ENCODE measurements at places on chromosomes 6 and 20.

- no peak for DNase-seq
Observed at GRCh38 chr6:44784195-44784594, 396.7 kb downstream of the CDC5L start.

DNA sequence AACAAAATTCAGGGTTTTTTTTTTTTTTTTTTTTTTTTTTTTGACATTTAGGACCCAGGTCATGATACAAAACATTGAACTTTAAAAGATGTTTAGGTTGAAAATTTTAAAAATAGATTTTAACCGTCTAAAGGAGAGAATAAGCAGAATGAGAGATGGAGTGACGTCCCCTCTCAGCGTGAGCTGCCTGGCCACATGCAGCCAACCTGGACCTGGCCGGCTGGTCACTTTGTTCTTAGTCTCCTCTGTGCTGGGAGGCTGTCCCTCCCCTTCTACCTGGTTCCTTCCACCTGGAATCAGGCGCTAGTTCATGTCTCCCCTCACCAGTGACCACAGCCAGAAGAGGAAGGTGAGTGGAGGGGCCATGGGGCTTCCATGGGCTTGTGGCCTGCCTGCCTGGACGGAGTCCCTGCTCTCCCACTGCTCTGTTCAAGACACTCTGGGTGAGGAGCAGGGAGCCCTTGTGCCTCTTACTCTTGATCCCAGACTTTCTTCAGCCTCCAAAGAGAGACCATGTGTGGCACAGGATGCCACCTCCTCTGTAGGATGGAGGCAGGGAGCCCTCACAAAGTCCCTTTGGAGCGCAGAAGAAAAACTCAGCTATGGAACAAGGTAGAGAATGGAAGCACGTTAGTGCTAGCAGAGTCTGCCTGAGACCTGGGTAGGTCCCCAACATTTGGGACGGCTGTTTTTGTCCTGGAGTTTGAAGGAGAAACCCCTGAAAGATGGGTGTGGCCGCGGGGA lies 31.7 kb downstream of the IRF4 start:
- no peak for DNase-seq

DNA sequence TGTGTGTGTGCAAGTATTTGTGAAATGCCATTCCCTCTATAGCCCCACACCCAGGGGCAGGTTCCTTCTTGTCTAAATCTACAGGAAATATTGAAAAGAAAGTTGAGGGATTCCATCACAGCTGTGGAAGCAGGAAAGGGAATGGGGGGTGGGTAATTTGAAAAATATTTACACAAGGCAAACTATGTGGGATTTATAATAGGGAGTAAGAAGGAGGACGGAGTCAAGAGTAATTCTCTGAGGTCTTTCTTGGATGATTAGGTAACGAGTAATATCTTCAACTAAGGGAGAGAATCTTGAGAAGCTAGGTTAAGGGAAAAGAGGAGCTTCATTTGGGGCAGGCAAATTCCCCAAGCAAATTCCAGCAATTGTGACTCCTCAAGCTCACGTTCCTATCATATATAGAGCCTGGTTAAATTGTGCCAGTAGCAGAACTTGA lies 113.5 kb upstream of the SGK1 start:
- no peak for DNase-seq

- DNase-seq = no peak
Observed at GRCh38 chr20:49699200-49699992, 14.3 kb downstream of the B4GALT5 start.

- DNase-seq = no peak
Observed at GRCh38 chr6:19354181-19354580, 483.0 kb upstream of the ID4 start.

DNA sequence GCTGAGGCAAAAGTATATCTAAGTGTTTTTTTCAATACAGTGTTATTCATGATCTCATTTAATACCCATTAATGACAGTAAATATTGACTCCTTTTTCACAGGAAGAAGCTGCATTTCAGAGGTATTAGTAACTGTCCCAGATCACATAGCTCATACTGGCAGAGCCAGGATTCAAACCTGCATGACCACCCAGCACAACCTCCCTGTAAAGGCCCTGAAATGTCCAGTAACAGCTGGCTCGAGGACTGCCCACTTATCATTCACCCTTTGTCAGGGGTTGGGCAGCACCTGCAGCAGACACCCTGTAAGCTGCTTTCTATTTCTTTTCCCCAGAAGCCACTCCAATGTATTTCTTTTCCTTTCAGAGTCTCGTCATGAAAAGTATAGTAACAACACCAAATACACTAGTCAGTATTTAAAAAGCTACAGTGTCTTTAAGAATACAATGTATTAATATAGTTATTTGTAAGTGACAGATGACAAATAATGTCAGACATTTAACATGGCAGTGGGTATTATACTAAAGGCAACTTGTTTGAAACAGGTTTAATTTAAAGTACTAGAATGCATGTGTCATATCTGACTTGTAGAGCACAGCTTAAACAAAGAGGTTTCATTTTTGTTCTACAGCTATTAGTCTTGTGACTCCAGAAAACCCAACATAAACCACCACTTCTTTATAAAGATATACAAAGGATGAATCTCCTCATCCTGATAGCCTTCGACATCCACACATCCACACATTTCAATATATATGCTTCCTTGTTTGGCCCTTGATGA lies 841.6 kb upstream of the GJE1 start:
- no peak for DNase-seq

GRCh38 chr20:37531856-37532255 lies 4.2 kb upstream of the BLCAP start:
- DNase-seq = no peak

DNA sequence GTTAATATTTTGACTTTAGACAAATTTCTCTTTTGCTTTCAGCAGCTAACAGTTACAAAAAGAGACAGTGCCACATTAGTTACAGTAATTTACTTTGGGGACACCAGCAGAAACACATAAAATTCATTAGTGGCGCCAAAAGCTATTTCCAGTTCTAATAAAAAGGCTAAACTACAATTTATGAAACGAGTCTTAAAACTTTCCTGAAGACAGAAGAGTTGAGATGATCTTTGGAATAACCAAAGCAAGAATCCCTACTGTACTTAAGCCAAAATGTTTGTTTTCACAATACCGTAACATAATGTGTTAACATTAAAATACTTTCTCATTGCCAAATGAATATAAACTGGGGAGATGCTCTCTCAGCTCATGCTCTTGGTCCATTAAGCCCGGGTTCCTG lies 350.2 kb upstream of the AGPAT4 start:
- no peak for DNase-seq

DNA sequence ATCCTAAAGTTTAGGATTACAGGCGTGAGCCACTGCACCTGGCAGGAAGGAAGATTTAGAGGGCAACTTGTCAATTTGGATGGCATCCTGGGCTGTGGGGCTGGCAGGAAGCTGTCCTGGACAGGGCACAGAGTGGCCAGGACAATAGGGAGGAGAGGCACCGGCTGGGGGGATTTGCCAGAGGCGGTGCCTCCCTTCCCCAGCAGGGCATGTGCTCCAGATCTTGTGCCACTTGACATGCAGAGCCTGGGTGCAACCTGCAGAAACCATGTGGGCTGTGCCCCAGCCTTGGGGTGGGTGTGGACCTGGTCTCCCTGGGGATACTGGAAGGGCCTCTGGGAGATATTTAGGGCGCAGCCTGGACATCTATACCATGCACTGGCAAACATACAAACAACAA lies 58.6 kb upstream of the EEF1A1 start:
- DNase-seq = no peak

DNA sequence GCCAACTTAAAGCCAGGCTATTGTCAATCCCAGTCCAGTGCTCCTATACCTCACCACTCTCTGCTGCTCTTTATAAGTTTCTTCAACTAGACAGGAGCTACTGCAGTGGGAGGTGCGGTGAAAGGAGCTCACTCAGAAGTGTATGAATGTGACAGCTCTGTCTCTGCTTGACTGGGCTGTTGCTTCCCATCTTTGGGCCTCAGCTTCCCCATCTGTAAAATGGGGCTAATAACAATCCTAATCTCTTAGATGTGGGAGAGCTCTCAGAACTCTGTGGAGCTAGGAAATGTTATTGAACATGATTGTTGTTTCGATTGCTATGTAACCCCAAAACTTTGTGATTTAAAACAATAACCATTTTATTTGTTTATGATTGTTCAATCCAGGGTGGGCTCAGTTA lies 8.4 kb upstream of the RALY start:
- no peak for DNase-seq

- DNase-seq = no peak
Observed at GRCh38 chr6:70901324-70901723, 55.5 kb downstream of the B3GAT2 start.

- no peak for DNase-seq
Observed at GRCh38 chr20:43746344-43747137, 19.7 kb upstream of the GTSF1L start.

DNA sequence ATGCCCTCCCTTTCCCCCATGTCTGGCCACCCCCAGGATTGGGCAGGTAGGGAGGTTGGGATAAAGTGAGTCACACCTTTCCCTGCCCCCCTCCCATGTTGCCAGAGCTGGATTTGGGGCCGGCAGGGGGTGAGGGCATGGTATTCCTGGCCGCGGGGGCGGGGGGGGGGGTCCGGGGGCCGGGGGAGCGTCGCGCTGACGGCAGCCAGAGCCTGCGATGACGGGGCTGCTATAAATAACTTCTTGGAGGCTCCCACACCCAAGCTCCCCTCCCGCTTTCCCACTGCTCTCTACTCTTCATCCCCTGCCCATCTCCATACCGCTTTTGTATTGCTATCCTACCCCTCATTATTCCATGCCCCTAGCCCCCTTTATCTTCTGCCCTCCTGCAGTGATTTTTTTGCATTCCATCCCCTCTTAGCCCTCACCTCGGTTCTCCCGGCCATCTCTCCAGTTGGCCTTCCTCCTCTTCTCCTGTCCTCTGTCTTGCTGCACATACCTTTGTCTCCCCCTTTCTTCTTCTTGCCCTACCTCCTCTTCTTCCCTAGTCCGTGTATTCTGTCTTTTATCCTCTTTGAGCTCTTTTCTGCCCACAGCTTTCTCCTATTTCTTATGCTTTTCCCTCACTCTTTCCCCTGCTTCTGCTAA lies 13.8 kb downstream of the SYNGAP1 start:
- no peak for DNase-seq

DNA sequence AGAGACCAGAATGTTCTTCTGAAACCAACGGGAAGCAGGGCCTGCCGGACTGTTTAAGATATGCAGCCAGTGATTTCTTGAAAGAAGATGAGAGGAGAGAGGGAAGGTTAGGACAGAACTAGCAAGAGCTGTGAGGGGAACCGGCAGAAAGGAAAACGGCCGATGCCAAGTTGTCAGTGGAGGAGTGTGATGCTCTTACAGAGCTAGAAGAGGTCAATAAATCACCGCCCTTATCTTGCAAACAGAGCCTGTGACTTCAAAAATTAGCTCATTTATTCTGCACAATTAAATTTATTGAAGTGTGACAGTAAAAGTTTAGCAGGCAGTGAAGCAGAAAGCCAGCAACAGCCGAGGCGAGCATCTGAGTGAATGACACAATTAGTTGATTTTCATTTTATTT lies 509.5 kb upstream of the ID4 start:
- DNase-seq = no peak

- DNase-seq = no peak
Observed at GRCh38 chr6:118469468-118469867, 78.6 kb upstream of the PLN start.

GRCh38 chr6:104639668-104640067 lies 220.1 kb downstream of the HACE1 start:
- DNase-seq = peak; percentile 96

GRCh38 chr20:41329435-41330342 lies 10.9 kb upstream of the LPIN3 start:
- DNase-seq = peak; percentile 83

DNA sequence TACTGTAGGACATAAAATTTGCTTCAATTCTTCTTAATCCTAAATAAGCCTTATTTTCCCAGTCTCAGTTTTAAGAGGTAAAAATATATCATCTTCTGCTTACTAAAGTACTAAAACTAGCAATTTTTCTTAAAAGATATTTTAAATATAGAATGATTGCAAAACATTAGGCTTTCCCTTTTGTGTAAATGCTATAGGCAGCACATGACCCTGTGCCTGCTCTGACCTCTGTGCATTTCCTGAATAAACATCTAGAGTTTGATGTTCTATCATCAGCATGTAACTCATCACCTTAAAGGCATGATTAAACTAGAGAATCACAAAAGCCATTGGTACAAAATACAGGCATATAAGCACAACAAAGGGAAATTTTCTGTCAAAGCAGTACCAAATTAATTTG lies 422.7 kb downstream of the TFAP2B start:
- DNase-seq = no peak

- DNase-seq = no peak
Observed at GRCh38 chr20:61295682-61296628, 43.9 kb downstream of the CDH4 start.

GRCh38 chr6:24923885-24924401 lies 11.8 kb downstream of the RIPOR2 start:
- DNase-seq = no peak

All from AML-193 (cell line).